SIG-M5 (cell line): ENCODE measurements at places on chromosomes 12 and 14.
A peak's percentile ranks its signal among the peaks of the same experiment; 100 is the strongest.

DNA sequence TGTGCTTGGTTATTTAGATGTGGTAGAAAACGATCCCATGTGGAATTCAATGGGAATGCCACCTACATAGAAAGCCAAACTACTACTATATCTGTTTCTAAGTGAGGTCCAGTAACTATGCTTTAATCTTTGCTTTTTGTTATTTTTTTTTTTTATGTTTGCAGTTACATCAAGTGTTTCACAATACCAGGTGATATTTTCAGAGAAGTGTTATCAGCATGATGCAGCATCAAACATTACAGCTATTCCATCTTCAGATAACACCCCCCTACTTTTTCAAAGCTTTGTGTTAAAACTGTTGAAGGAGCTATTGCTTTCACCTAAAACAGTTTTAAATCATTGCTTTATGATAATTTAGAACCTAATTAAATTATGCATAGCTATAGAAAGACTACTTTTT is 163.8 kb upstream of the SLC16A7 start:
- no peak for DNase-seq

DNA sequence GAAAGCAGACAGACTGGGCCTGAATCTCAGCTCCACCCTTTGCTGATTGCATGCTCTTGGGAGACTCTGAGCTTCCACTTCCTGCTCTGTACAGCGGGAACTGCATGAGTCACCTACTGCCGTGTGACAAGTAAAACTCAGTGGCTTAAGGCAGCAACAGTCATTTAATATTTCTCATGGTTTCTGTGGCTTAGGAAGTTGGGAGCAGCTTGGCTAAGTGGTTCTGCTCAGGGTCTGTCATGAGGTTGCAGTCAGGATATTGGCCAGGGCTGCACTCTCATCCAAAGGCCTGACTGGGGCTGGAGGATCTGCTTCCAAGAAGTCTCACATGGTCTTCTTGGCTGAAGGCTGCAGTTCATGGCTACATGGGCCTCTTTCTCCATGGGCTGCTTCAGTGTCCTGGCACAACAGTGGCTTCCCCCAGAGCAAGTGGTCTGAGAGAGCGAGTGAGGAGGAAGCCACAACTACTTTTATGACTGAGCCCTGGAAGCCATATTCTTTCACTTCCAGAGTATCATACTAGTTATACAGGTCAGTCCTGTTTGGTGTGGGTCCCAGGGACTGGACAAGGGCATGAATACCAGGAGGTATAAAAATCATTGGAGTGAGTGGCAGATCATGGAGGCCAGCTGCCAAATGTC is 49.7 kb downstream of the FAM222A start:
- peak; percentile 68 for DNase-seq

DNA sequence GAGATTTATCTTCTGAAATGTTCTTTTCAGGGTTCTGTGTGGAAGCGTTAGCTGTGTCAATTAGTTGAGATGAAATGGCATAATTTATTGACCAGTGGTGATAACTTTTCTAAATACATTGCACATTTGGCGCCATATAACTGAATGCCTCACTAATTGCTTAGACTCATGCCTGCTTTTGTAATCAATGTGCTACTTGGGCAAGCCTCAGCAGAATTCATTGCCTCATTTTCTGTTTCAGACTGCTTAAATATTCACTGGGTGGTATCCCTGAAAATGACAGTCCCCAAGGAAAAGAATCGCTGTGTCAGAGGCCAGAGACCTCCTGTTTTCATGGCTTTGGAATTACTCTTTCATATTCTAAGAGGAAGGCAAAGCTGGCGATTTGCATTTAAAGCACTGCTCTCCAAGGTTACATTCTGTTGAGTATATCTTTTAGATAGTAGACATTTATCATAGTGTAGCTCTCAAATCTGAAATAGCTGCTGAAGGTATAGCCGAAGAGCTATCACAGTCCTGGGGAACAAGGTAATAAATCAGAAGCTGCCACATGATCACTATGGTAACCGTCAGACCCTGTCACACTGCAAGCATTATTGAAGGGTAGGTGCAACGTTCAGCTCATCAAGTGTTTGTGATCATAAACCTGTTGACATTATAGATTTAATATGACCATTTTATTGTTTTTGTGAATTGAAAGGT is 297.3 kb upstream of the E2F7 start:
- DNase-seq = no peak

DNA sequence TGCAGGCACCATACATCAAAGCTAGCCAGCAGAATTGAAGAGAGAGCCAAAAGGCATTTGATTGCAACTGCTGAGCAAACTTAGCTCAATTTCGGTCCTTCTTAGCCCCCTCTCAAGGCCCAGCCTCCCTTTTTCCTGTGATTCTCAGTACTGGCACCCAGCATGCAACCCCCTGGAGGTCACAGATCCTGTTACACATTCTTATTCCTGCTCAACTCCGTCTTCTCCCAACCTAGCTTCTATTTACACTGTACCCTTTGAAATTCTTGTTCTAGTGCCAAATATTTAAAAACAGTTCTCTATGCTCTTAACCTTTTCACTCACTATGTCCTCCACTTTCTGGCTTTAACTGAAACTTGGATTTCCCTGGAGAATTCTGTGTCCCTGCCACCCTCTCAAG is 131.3 kb upstream of the CPSF6 start:
- DNase-seq = no peak

GRCh38 chr12:91467686-91468085 is 285.1 kb upstream of the DCN start:
- no peak for DNase-seq

DNA sequence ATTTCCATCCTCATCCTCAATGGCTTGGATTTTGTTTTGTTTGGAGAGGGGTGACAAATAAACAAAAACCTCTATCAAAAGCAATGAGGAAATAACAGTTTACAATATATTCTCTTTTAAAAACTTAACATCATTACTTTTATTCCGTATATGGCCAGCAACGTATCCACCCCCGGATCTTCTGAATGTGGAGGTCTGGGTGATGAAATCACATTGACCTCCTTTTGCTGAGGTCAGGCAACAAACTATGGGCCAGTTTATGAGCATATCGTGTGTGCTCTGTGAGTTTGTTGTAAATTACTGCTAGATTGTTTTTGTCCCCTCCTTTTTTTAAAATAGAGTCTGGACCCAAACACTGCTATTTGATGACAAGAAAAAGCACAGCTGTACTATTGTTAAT is 178.1 kb downstream of the BCAT1 start:
- DNase-seq = no peak

- no peak for DNase-seq
Observed at GRCh38 chr14:99930420-99931274, 134.6 kb upstream of the EVL start.

- no peak for DNase-seq
Observed at GRCh38 chr14:96861568-96862310, 64.6 kb downstream of the VRK1 start.

DNA sequence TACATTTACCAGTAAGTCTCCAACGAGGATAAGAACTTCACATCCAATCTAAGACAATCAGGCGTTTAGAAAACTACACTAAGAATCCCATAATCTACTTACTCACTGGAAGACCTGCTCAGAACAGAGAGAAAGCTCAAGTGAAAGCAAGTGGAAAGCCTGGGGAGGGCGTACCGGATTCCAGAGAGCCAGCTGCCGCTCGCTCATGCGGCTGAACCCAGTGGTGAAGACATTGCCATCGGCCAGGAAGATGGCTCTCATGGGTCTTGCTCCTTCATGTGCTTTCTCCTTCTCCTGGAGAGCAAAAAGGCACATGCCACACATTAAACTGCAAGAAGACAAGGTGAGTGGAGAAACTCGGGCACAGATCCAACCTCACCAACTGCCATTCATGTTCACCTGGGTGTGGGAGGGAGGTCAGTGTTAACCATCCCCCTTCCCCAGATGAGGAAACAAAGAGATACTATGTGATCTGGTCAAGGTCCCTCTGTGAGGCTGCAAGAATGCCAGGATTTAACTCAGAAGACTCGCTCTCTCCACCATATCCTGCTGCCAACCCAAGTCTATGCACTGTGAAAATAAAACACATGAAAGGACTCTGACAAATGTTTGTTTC is 23.5 kb upstream of the SELPLG start:
- DNase-seq = no peak

- DNase-seq = no peak
Observed at GRCh38 chr12:10119066-10119465, 10.9 kb downstream of the CLEC7A start.

- no peak for DNase-seq
Observed at GRCh38 chr12:91387461-91388134, 205.0 kb upstream of the DCN start.

- no peak for DNase-seq
Observed at GRCh38 chr12:131910302-131911027, 16.0 kb downstream of the ULK1 start.

GRCh38 chr12:65086236-65086635 is 34.9 kb downstream of the WIF1 start:
- no peak for DNase-seq

GRCh38 chr14:32576088-32576795 is 247.1 kb downstream of the AKAP6 start:
- DNase-seq = no peak

DNA sequence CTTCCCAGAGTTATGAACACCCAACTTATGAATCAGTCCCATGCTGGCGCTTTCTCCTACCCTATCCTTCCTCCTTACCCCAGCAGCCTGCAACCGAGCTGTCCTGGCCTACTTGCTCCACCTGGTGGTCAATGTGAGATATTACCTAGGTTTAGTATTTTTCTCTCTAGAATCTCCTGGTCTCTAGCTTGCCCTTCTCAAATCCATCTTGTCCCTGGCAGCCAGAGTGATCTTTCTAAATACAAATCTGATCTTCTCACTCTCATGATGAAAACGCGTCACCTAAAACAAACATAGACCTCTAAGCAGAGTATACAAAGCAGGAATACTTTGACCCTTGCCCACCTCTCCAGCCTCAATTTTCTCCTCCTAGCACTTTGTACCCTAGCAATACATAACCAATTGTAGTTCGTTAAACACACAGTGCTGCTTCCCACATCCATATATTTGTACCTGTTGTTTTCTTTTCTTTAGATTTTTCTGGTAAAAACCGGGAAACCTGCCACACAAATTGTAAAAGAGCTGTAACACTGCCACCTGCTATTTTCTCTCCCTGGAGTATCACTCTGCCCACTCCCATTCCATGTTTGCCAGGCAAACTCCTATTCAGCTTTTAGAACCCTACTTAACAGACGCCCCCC is 20.0 kb upstream of the TCP11L2 start:
- no peak for DNase-seq

GRCh38 chr14:65431951-65432350 is 19.4 kb downstream of the FUT8 start:
- no peak for DNase-seq

DNA sequence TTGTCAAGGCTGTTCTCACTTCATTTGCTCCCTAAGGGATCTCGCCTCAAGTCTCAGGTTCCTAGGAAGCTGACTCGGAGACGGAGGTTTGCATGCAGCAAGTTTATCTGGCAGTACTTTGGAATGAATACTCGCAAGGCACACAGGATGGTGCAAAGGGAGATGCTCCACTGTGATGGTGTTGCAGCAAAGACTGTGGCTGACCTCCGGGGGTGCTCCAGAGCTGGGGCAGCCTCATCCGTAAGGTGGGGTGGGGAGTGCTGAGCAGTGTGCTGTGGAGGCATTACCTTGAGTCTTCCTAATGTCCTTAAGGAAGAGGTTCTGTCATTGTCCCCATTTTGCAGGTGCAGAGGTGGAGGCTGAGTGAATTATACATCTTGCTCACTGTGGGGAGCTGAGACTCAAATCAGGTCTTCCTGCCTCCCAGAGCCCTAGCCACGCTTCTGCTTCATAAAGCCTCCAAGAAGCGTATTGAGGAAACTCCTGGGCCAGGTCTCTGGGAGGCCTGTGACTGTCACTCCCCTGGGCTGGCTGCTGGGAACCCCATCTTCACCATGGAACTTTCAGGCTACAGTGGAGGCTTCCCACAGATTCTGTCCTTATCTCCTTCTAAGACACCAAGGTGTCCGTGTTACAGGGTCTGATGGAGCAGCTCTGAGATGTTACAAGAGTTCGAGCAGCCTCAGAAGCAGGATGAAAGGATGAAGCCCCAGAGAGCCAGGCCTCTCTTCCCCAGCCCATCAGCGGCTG is 39.5 kb downstream of the GALNT16 start:
- DNase-seq = no peak
